Stimulated activated CD8-positive, alpha-beta memory T cell treated with anti-CD3 and anti-CD28 coated beads, Interleukin-2, amount 100 ng/mL, for 1 hour (primary cell): ENCODE measurements at places on chromosomes 3 and 15.

GRCh38 chr3:13495921-13496723 is 16.0 kb downstream of the HDAC11 start:
- no peak for DNase-seq

DNA sequence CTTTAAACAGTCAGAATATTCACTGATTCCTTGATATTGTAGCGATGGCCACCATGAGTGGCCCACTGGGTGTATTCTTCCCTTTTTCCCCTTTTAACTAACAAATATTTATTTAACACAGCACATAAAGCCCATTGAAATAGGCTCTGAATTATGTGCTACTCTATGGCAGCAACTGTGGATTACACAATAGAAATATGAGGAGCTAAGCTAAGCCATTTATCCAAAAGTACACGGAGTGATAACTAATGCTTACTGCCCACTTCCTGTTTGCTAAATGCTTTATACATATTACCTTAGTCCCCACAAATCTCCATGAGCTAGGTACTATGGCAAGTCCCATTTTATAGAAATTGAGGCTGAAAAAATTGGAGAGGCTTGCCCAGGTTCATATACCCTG is 17.9 kb downstream of the ILDR1 start:
- DNase-seq, result no peak

GRCh38 chr3:146682171-146682570 is 77.0 kb upstream of the PLSCR5 start:
- no peak for DNase-seq

- no peak for DNase-seq
Observed at GRCh38 chr15:41870689-41871081, 23.2 kb downstream of the SPTBN5 start.

- DNase-seq, result no peak
Observed at GRCh38 chr3:46466871-46467403, 2.2 kb upstream of the LTF start.

GRCh38 chr15:66387163-66388042 is 691 bp downstream of the MAP2K1 start:
- peak; percentile 50 for DNase-seq

- DNase-seq, result no peak
Observed at GRCh38 chr15:67691450-67691849, 133.9 kb upstream of the SKOR1 start.

- DNase-seq, result no peak
Observed at GRCh38 chr3:19107719-19108118, 40.6 kb upstream of the KCNH8 start.

- DNase-seq, result no peak
Observed at GRCh38 chr3:101988596-101988995, 139.3 kb downstream of the NFKBIZ start.

DNA sequence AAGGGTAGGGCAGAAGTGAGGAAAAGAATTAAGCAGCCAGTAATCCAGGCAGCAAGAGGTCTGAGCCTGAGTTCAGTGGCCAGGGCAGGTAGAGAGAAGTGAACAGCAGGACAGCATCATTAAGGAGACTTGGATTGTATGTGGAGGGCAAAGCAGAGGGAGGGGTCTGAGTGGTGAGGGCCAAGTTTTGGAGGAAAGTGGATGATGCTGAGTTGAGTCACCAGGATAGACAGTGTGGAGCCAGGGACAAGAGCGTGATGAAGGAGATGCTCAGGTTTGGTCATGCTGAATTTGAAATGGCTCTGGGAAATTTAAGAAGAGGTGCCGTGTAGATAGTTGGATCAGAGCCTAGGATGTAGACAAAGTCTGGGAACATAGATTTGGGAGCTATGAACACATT is 93.1 kb downstream of the ARHGEF26 start:
- no peak for DNase-seq

DNA sequence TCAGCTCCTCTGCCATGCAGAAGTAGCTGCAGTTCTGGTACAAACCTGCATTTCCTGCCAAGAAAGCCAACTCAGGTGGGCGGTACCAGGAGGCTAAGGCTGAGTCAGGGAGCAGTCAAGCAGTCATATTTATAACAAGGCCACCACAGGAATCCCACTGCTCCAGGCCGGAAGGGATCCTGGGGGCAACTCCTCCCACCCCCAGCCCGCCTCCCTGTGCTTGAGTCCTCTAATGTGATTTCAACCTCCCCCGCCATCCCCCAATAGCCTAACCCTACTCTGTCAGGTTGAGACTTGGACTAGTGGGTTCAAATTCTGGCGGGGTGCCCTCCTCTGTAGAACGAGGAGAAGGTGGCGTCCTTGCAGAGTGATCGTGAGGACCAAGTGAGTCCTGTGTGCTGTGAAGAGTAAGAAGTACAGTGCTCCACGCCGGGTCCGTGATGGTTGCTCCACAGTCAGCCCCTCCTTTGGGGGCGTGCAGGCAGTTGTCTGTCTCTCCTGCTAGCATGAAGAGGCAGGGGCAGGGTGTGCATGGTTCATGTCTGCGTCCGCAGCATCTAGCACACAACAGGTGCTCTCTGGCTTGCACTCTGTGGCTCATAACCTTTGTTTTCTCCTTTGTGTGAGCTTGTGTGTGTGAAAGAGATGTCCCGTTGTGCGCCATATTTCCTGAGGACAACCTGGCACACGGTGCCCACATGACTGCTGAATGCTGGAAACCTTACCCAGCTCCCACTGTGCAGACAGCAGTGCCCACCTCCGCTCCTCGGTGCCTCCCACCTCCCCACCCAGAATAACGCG is 78.3 kb downstream of the SMAD6 start:
- DNase-seq, result no peak

DNA sequence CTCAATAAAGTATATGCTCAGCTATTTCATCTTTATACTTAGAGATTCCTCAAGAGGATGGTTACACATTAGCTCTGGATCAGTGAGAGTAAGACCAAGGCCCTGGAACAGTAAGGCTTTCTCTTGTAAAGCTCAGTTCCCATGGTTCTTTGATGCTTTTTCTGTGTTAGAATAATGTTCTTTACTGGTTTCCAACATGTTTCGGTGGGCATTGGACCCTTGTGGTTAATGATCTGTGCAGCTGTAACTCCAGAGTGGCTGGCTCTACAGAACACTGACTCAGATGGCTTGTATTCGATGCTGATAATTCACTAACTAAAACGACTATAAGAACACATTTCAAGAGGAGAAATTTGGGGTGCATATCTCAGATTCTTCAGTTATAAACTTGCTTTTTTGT is 114.7 kb downstream of the AKAP13 start:
- no peak for DNase-seq

GRCh38 chr3:146130881-146131371 is 30.1 kb downstream of the PLOD2 start:
- DNase-seq, result no peak

DNA sequence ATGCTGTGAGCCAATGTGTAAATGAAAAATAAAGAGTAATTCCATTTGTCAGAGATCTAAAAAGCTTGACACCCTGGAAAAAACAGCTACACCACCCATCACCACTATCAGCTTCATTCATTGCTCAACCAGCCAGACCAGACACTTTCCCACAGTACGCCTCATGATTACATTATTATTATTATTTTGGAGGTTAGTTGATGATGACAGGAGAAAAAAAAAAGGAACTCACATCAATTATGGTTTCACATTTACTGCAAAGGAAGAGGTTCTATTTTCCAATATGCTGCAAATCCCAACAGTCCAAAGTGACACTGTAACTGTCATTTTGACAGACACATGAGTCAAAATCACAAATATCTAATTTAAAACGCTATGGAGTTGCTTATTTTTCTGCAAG is 134.7 kb upstream of the TSC22D2 start:
- DNase-seq, result no peak

DNA sequence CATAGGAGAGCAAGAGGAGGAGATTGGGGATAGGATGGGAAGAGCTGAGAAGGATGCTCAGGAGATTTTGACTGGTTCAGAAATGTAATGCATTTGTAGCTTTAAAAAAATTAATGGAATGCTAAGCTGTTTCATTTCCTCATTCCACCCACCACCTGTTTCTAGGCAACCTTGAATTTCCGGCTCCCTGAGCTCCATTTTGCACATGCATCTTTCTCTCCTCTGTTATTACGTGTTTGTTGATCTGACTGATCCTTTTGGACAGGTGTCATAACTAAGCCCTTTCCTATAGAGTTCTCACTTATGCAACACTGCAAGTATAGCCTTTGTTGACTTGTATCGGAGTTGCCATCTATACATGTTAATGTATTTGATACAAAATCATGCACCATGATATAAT is 4.3 kb downstream of the TMPRSS7 start:
- DNase-seq, result no peak

DNA sequence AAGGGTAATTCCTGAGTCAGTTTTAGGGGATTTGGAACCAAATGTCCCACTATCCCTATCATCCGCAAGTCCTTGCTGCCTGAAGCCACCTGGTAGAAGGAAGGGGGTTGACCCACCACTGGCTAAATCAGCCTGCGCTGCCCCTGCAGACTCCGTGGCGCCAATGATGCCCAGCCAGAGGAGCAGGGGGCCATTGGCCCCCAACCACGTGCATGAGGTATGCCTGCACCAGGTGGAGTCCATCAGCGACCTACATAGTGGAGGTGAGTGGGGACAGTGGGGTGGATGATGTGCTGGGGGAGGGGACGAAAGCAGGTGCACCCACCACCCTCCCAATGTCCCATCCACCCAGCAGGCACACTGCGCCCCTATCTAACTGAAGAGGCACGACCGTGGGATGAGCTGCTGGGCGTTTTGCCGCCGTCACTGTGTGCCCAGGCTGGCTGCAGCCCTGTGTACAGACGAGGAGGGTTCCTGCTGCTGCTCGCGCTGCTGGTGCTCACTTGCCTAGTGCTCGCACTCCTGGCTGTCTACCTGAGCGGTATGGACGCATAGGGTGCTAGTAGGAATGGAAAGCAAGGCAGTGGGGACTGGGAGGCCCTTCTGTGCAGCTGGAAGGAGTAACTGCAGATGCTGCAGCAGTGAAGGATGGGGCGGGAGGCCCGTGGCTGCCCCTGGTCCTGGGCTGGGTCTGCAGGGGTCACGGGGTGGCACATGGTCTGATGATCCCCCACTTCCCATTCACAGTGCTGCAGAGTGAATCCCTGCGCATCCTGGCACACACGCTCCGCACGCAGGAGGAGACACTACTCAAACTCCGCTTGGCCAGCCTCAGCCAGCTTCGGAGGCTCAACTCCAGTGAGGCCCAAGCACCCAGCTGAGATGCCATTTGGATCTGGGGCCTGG is 5.7 kb downstream of the IFRD2 start:
- no peak for DNase-seq

DNA sequence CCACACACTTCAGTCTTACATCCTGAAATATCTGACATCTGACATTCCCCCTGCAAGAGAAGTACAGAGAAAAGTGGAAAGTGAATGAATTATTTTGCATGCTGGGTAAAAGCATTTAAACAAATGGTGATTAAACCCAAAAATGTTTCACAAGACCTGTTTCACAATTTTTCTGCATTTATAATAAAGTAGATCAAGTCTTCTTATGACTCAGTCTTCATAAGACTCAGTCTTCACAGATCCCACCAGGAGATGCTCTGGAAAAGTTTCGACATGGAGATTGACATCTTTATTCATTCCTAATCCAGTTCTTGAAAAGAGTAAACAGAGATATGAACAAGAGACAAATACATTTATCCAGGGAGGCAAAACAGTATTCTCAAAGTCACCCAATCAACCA is 13.2 kb upstream of the EDC3 start:
- no peak for DNase-seq
